Stimulated activated CD4-positive, alpha-beta T cell treated with anti-CD3 and anti-CD28 coated beads, Interleukin-2, amount 100 ng/mL, for 48 hours (primary cell): ENCODE measurements at places on chromosomes 3 and 15.
A peak's percentile ranks its signal among the peaks of the same experiment; 100 is the strongest.

- DNase-seq: peak; percentile 30
Observed at GRCh38 chr3:59450946-59451763, 401.3 kb upstream of the CFAP20DC start.

DNA sequence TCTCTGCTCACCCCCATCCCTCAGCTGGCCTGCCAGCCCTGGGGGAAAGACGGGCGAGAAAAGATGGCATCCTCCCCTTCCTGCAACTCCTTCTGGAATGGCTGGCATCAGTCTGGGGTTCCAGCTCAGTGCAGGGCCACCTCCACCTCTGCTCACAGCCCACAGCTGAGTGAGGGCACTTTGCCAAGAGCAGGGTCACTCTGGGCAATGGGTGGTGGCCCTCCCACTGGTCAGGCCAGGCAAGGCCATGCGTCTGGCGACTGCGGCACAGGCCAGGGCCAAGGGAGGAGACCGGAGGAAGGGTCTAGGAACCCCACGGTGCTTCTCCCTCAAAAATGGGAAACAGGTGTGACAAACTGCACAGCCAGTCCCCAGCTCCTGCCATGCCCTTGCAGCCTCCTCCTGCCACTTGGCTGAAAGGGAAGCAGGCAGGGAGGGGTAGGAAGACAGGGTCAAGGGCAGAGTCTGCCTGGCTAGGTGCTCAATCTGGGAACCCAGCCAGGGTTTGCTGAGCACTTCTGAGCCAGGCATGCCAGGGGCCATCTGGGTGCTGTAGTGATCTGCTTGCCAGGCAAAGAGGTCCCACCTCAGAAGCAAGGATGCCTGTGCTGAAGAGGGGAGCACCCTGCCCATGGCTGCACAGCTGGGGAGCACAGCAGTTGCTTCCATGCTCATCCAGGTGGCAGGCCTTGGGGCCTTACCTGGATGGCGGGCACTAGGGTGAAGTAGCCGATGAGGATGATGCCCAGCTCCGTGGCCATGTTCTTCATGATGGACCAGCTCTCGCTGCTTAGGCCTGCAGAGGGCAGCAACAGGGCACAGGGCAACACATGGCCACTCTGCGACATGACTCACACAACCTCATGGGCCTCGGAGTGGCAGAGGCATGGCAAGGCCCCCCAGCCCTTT, 41.2 kb downstream of the PTPN23 start:
- DNase-seq: no peak

DNA sequence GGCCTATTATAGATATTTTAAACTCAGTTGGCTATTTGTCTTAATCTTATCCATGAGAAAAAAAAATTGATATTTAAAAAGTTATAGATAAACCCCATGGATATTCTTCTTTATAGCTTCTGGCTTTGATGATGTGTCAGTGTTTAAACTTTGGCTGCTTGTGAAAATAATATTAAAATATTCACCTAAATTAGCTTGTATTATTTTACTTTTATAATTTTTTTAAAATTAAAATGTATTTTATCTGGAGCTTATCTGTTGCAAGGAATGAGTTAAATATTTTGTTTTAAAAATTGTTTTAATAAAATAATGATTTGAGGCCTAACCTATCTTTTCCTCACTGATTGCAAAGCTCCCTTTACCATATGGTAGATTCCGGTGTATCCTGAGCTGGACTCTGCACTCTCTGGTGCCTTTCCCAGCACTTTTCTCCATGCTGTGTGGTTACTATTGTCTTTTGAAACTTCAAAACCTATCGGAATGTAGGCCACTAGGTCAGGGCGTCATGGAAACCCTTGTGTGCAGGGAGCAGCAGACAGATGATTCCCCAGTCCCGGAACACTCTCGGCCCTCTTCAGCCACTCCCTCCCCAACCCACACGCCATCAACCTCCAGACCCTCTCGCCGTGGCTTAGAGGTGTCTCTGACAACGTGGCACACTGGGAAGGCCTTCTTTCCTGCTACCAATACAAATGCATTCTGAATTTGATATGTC, 252.3 kb upstream of the ATP10A start:
- no peak for DNase-seq

GRCh38 chr3:134721214-134721613, 70.4 kb upstream of the KY start:
- DNase-seq: no peak

GRCh38 chr3:195219351-195220230, 51.4 kb downstream of the XXYLT1 start:
- no peak for DNase-seq

- no peak for DNase-seq
Observed at GRCh38 chr3:129399895-129400357, 28.5 kb downstream of the EFCAB12 start.

DNA sequence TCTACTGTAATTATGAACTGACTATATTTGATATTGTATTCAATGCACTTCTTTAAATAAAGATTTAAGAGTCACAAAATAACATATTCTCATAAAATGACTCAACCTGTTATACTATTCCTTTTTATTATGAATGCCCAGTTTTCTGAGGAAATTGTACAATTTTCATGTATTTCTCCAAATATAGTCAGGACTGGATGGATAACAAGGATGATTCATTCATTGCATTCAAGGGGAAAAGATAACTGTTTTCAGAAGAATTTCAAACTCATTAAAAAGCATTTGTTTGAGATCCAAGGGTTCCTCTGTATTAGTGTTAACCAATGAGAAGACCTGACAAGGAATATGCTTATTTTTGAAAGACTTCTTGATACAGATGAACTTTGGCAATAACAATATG, 163.7 kb downstream of the MEIS2 start:
- DNase-seq: no peak

GRCh38 chr3:96863129-96863740, 48.8 kb downstream of the EPHA6 start:
- no peak for DNase-seq

DNA sequence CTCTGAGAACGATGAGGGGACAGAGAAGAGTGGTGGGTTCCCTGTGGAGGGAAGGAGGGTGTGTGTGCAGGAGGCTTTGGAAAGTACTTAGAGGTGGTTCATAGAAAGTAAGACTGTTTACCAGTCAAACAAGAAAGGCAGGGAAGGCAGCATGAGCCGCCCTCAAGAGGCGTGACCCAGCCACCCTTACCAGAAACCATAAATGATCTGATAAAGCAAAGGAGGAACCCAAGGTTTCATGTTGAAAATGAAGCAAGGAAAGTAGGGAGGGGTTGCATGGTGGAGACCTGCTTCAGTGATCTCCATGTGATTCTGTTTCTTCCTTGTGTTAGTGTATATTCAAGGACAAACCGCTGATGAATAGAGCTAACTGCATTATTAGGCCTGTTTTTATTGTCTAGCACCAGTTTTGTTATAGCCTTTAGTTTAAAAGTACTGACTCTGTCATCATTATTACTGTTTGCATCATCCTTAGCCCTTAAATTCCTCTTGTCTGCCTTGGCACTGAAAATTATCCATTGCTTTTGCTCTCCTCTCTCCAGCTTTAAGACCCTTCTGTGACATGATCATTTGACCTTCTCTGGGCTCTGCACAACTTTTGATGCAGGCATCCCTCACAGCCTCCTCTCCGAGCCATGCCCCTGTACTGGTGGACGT, 96.1 kb downstream of the STAC start:
- no peak for DNase-seq

- DNase-seq: no peak
Observed at GRCh38 chr15:35979608-35980007, 433.6 kb upstream of the DPH6 start.

GRCh38 chr3:87674397-87675161, 384.2 kb downstream of the CGGBP1 start:
- DNase-seq: no peak
